Left ventricle myocardium inferior (tissue), 1 donor: ENCODE measurements at places on chromosomes 12 and 14. TPM values are rescaled to one million over a fixed set of nuclear protein-coding genes. Genes with fewer than 3 reads are reported as not detected.

The KRT75 gene
- not detected for total RNA-seq

- no peak for DNase-seq
Observed at GRCh38 chr12:50129290-50129689, 17.3 kb downstream of the COX14 start.

The CABP1 gene
- total RNA-seq = 4.2 TPM

The SAMD15 gene
- 0.08 TPM for total RNA-seq

The NUDT14 gene
- 22.9 TPM for total RNA-seq

GRCh38 chr14:92649934-92650545, 98.4 kb downstream of the LGMN start:
- peak; percentile 56 for DNase-seq

- DNase-seq = no peak
Observed at GRCh38 chr12:124772289-124773170, 91.1 kb downstream of the SCARB1 start.

The KRT80 gene
- not detected for total RNA-seq

The DACT1 gene
- total RNA-seq = 3.4 TPM

DNA sequence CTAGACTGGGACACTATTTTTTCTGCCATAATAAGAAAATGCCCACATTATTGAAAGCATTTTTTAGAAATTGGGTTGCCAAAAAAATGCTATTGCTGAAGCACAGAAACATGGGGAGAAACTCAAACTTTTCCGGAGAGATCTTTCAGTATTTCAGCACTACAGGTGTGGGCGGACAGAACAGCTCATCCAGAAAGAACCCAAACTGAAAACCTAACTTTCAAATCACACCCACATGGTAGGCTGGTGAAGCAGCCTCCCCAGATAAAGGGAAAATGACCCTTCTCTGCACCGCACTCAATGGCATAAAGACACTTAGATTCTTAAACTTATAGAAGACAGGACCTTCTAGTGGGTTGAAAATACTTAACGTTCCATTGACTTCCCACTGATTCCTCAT, 62.3 kb upstream of the TMPO start:
- no peak for DNase-seq

The ACSM4 gene
- total RNA-seq = not detected

GRCh38 chr14:101595887-101596721, 34.8 kb downstream of the DIO3 start:
- DNase-seq = peak; percentile 8

DNA sequence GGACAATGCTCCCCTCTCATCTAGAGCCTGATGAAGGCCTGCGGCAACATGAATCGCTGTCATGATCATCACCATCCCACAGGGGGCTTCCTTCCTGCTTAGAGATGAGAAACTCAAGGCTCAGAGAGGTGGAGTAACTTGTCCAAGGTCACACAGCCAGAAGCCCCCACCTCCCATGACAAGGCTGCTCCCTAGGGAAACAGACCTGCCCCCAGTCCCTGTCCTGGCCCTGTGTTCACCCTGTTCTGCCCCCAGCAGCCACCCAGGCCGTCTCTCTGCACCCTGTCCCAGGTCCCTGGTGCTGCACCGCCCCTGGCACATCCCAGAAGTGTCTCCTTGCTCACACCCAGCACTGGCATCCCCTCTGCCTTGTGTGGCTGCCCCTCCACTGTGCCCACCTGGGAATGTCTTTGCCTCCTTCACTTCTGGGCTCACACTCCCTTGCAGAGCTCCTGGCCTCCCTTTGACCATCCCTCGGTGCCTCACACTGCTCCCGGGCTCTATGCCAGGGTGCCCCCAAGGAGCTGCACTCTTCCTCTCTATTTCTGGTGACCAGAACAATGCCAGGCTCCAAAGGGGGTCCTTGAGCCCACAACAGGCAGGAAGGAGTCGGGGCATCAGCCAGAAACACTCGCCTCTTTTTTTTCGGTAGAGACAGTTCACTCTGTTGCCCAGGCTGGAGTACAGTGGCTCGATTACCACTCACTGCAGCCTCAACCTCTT, 70.5 kb downstream of the BCL11B start:
- no peak for DNase-seq

GRCh38 chr14:75554482-75554881, 23.9 kb upstream of the FLVCR2 start:
- DNase-seq = no peak

The LMNTD1 gene
- not detected for total RNA-seq

GRCh38 chr12:96606644-96607043, 117.3 kb downstream of the CFAP54 start:
- no peak for DNase-seq

GRCh38 chr14:95183532-95184412, 26.4 kb upstream of the DICER1 start:
- DNase-seq = no peak

DNA sequence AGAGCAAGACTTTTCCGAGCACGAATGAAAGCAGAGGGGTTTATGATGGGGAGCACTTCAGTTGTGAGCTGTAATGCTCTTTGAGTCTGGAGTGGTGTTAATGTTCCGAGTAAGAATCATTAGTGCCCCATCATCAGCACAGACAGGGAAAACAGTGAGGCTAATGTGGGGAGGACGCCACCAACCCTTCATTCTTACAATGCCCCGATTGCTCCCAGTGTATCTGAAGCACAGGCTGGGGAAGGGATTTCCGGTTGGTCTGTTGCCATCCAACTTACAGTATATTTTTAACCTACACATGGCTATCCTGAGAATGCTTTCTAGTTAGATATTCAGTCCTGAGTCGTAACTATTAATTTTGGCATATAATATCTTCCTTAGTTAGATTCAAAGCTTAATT, 141.6 kb downstream of the APAF1 start:
- no peak for DNase-seq

GRCh38 chr14:69660344-69661193, 49.2 kb downstream of the SUSD6 start:
- no peak for DNase-seq

DNA sequence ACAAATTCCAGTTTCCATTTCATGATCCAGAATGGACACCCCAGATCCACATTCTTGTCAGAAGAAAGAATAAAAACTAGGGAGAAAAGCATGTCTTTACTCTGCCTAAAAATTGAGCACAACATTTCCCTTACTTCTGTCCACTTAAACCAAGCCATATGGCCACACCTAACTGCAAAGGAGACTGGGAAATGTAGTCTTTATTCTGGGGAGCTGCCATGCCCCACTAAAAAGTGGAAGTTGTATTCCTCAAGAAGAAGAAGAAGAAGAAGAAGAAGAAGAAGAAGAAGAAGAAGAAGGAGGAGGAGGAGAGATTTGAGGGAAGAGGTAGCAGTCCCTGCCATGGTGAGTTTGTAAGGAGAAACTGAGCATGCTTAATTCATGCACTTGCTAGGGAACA, 84.5 kb downstream of the GPR65 start:
- DNase-seq = no peak

DNA sequence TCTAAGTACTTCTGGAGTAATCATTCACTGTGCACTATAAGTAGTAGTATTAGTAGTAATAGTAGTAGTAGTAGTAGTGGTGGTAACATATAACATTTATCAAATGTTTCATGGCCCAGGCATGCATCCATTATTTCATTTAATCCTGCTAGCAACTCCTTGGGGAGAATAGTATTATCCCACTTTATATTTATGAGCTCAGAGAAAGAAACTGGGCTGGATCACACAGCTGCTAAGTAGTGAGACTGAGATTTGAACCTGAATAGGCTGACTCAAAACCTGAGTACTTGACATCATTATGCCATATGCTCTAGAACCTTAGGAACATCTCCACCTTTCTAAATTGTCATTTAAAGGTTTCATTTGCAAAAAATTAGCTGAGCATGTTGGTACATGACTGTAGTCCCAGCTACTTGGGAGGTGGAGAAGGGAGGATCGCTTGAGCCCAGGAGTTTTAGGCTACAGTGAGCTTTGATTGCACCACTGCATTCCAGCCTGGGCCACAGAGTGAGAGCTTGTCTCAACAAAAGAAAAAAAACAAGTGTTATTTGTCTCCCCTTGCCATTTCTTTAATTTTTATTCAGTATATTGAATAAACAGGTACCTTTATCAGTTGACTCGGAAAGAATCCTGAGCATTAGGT, 11.4 kb upstream of the NID2 start:
- DNase-seq = no peak

The C12orf76 gene
- total RNA-seq = 5.4 TPM

GRCh38 chr14:68426661-68427549, 366.0 kb downstream of the ZFP36L1 start:
- DNase-seq = no peak

The ELK3 gene
- 17.1 TPM for total RNA-seq

DNA sequence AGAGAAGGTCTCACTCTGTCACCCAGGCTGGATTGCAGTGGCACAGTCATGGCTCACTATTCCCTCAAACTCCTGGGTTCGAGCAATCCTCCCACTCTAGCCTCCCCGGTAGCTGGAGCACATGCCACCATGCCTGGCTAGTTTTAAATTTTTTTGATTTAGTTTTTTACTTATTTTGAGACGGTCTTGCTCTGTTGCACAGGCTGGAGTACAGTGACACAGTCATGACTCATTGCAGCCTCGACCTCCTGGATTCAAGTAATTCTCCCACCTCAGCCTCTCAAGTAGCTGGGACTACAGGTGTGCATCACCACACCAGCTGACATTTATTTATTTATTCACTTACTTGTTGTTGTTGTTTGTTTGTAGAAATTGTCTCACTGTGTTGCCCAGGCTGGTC, 22.2 kb upstream of the DIP2B start:
- no peak for DNase-seq

DNA sequence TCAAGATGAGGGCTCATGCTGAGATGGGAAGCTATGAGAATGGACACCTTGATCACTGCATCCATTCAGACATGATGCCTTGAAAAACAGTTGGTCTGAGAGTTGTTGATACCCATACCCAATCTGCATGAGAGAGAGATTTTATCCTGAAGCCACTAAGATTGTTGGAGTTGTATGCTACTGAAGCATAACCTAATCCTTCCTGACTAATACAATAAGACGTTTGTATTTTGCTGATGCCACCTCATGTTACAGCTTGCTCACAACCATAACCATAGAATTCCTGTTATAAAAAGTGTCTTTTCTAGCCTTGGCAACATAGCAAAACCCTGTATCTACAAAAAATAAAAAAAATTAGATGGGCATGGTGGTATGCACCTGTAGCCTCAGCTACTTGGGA, 12.7 kb upstream of the SERPINA1 start:
- DNase-seq = no peak

DNA sequence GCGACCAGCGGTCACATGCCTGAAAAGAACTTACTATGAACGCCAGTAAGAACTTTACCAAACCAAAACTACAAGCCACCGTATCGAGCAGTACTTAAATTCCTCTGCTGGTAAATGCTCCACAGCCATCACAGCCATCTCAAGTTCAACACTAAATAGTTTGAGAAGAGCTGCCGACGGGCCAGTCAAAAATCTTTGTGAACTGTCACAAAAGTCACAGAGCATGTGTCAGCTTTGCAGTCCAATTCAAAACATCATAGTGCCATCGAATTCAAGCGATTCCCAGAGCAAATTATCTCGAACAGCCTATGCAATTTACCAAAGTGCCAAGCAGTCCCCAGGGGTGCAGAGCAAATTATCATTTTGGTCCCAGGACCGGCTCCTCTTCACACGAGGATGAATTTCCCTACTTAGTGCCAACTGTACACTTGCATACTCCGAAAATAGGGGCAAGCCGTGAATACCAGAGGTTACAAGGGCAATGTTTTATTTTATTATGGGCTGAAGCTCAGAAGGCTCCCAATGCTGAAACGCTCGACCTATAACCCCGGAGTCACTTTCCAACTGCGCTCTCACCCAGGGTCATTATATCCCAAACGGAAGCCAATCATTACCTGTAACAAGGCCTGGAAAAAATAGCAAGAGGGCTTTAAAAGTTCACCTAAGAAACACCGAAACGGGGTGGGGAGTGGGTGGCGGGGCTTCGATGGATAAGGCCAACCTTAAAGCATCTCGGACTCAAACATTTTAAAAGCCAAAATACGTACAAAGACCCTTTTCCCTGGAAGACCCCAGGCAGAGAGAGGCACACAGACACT, 1.1 kb downstream of the LRP6 start:
- DNase-seq = no peak

- peak; percentile 97 for DNase-seq
Observed at GRCh38 chr12:111368788-111369495, at the start of gene PHETA1. TSS of gene PHETA1 (minus strand) at chr12:111369095. CDS start at chr12:111363427, 5,668 bp downstream.

The CLEC2B gene
- total RNA-seq = 4.4 TPM

The SLC38A4 gene
- total RNA-seq = 0.27 TPM
